ENCODE measurements at places on chromosomes 16 and 17.
A peak's percentile ranks its signal among the peaks of the same experiment; 100 is the strongest.

DNA sequence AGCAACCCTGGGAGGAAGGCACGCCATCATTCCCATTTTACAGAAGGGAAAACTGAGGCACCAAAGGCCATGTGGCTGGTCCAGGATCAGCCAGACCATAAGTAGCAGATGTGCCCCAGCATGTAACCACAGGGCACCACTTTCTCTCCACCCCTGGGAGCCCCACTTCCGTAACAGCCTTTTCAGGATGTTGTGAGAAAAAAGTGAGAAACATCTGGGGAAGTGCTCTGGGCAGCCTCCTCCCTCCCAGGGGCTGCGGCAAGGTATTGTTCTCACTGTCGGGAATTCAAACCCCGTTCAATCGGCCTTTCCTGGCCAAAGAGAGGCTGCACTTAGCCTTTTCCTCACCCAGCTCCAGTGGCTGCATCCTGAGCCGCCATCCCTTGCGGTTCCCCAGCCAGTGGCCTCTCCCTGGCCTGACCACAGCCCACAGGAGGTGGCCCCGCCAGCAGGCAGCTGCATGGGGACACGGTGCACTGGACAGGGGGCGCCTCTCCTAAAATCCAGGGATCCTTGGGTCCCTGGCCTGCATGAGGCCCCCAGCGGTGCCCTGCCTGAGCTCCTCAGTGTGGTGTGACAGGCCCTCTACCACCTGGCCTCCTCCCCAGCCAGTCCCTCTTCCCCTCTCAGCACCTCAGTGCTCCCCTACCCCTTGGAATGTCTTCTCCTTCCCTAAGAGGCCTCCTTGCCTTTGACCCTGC is 5.7 kb upstream of the CDH5 start:
- DNase-seq: no peak

GRCh38 chr17:6642592-6642991 is 1.7 kb downstream of the TXNDC17 start:
- no peak for DNase-seq

GRCh38 chr17:80738020-80738808 is 193.6 kb downstream of the RPTOR start:
- DNase-seq: no peak

DNA sequence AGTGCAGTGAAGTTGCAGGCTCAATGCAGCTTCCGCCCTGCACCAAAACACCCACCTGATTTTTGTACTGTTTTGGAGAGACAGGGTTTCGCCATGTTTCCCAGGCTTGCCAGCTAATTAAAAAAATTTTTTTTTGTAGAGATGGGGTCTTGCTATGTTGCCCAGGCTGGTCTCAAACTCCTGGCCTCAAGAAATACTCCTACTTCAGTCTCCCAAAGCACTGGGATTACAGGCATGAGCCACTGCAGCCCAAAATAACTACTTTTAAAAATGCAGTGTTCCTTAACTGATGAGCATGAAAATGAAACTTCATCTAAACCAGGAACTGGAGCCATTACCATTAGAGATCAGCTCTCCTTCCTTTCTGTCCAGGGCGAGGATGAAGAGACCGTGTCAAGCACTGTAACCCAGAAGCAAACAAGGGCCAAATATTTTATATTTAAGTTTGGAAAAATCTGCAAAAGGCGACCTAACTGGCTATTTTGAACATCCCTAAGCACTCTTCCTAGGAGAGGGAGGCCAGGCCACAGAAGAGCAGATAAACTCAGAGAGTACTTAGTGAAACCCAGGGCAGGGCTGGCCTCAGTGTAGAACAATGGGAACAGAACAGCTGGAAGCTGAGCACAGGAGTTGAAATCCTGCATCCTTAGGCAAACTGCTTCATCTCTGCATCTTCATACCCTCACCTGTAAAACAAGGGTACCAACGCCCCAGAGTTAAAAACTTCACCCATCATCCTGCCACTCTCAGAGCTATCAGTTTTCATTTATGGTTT is 24.0 kb downstream of the CREBBP start:
- DNase-seq: no peak

DNA sequence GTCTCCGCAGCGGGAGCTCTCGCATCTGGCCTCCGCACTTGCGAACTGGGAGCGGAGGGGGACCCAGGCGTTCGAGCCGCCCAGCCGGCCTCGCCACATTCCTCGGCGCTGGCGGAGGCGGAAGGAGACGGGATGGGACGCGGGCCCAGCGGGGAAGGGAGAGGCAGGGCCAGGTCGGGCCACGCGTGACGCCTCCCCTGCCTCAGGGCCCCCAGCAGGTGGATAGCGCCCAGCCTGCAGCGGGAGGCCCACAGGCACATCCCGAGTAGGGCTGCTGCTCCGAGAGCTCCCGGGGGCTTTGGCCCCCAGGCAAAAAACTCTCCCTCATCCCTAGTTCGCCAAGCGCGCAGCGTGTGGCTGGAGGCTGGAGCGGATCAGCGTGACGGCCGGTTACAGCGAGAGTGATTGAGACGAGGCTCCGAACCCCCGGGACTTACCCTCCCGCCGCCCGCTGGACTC is 800 bp downstream of the PLEKHH3 start:
- DNase-seq: no peak

- no peak for DNase-seq
Measured at GRCh38 chr16:68640972-68641371, 4.1 kb upstream of the CDH3 start.

GRCh38 chr17:70072546-70073309 is 2.3 kb upstream of the KCNJ16 start:
- DNase-seq: no peak

- no peak for DNase-seq
Measured at GRCh38 chr17:83042522-83043158, 36.8 kb upstream of the METRNL start.

- no peak for DNase-seq
Measured at GRCh38 chr17:32627239-32627996, 140.6 kb downstream of the CDK5R1 start.

DNA sequence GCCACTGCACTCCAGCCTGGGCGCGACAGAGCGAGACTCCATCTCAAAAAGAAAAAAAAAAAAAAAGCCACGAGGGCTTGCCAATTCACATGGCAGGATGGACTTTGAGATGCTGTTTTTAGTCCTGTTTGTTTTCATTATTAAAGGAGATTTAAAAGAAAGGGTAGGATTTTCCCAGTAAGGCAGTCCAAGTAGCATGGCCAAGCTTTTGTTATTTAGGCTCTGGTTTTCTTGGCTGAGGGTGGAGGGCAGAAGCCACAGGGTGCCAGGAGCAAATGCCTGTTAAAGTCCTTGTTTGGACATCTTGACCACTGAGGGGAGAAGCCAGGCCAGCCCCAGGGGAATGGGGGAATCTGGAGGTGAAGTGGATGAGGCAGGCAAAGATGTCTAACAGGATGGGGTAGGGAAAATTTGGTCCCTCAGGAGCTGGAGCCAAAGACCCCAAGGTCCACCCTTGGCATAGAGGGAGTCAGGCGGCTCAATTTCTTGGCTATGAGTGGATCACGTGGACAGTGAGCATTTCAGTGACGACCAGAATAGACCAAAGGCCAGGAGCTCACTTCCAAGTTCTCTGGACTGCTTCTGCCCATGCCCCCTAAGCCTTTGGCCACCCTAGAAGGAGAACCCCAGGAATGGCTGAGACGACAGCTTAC is 20.8 kb upstream of the PLLP start:
- DNase-seq: no peak

DNA sequence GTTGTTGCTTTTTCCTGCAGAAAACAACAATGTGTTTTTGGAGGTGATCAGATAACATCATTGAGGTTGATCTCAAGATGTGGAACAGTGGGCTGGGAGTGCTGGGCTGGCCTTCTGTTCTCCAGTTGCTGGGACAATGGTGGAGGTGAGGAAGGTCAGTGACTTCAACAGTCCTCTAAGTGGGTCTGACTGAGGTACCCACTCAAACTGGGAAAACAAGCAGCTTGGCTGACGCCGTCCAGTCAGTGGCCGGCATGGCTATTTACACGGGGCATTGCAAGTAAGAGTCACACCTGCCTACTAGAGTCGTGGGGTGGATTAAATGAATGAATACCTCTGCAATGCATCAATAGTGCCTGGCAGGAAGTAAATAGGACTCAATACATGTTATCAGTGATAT is 386.7 kb upstream of the ZFHX3 start:
- DNase-seq: no peak

DNA sequence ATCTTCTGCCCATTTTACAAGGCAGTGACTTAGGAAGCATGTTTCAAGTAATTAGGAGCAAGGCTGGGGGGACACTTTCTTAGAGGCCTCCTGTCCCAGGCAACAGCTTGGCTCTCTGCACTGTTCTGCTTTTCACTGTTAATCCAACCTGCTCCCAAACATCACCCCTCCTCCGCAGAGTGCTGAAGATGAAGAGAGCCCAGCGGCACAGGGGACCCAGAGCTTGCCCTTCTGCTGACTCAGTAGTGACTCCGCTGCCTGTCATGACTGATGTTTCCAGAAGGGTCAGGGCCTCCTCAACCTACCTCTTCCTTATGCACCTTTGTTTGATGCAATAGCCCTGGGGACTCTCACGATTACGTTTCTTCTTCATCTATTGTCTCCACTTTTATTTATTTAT is 38.9 kb upstream of the NDRG4 start:
- no peak for DNase-seq

- no peak for DNase-seq
Measured at GRCh38 chr16:82937926-82938520, 311.3 kb downstream of the CDH13 start.

GRCh38 chr17:51951741-51952140 is 206.8 kb downstream of the CA10 start:
- DNase-seq: no peak

GRCh38 chr17:7022781-7023571 is at the start of gene BCL6B:
BCL6B (plus strand) TSS chr17:7023050; CDS start chr17:7023672, 622 bp downstream.
- no peak for DNase-seq

DNA sequence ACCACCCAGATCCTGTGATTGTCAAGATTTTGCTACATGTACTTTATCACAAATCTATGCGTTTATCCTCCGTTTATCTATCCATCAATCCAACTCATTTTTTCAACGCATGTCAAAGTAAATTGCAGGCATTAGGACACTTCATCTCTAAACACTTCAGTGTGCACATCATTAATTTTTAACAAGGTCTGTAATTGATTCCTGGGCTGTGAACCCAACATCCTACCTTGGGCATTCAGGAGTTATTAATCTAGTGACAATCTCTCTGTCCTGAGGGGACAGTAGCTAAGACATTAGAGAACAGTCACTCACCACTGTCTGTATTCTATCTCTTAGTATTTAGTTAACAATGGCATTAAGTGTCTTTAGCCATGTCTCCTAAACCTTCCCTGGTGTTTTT is 264.7 kb downstream of the SOX9 start:
- DNase-seq: no peak

DNA sequence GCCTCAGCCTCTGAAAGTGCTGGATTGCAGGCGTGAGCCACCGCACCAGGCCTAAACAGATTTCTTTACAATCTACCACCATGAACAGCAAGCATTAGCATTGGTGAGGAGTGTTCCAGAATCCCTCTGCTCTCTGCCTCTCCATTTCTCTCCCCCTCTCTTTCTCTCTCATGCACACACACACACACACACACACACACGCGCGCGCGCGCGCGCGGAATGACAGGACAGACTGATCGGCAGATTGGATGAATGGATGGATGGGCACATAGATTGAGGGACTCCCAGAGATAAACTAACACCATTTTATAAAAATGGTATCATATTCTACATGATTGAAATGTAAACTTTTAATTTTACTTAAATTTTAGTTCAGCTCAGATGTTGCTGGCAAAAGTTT is 3.3 kb downstream of the CARD14 start:
- DNase-seq: no peak

- DNase-seq: peak; percentile 78
Measured at GRCh38 chr17:78356101-78356713, 3.7 kb downstream of the SOCS3 start.

Measured in stimulated activated CD4-positive, alpha-beta T cell treated with anti-CD3 and anti-CD28 coated beads, Interleukin-4, amount 100 ng/mL, for 4 hours (primary cell).